Endothelial cell (in vitro differentiated cells): ENCODE measurements at places on chromosomes 4 and X.

DNA sequence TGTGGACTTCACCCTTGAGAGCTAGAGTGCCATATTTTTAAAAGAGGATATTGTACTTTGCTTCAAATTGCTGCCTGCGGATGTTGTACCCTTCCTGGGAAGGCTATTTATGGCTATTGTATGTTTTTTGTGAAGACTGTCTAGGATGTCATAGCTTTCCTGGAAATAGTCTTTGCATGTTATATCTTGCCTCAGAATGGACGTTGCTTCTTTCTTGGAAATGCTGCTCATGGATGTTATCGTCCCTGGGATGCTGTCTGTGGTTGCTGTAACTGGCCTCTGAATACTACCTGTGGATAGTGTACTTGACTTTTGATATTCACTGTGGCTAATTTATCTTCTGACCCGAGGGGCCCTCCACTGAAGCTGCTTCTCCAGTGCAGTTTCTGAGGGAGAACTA, 146.8 kb downstream of the ENOX2 start:
- no peak for DNase-seq

DNA sequence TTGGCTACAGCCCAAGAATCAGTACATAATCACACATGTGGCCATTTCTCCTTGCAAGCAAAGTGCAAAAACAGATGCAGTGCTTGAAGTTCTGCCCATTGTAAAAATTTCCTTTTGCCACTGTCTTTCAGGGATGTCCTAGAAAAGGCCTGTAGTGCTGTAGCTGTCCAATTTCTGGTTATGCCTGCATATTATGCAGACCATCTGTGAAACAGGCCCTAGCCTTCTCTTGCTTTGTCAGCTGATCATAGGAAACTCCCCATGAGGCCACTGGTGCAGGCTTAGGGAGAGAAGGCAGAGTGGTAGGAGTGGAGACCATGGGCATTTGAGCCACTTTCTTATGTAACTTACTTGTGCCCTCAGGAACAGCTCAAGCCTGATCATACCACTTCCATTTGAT, 130.4 kb upstream of the GABRA2 start:
- no peak for DNase-seq

DNA sequence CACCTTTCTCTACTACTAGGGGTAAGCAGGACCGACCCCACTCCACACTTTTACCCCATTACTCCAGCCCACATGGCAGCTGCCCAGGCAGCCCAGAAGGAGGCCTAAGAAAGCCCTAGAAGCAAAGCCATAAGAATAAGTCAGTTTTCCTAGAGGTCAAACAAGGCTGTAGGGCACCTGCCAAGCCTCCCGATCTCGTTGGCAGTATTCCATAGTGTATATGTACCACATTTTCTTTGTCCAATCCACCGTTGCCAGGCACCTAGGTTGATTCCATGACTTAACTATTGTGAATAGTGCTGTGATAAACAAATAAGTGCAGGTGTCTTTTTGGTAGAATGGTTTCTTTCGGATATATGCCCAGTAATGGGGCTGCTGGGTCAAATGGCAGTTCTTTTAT, 54.2 kb downstream of the RHOXF2B start:
- no peak for DNase-seq

- no peak for DNase-seq
These were observed 43.7 kb downstream of the SULT1E1 start for GRCh38 chr4:69816236-69816635.

DNA sequence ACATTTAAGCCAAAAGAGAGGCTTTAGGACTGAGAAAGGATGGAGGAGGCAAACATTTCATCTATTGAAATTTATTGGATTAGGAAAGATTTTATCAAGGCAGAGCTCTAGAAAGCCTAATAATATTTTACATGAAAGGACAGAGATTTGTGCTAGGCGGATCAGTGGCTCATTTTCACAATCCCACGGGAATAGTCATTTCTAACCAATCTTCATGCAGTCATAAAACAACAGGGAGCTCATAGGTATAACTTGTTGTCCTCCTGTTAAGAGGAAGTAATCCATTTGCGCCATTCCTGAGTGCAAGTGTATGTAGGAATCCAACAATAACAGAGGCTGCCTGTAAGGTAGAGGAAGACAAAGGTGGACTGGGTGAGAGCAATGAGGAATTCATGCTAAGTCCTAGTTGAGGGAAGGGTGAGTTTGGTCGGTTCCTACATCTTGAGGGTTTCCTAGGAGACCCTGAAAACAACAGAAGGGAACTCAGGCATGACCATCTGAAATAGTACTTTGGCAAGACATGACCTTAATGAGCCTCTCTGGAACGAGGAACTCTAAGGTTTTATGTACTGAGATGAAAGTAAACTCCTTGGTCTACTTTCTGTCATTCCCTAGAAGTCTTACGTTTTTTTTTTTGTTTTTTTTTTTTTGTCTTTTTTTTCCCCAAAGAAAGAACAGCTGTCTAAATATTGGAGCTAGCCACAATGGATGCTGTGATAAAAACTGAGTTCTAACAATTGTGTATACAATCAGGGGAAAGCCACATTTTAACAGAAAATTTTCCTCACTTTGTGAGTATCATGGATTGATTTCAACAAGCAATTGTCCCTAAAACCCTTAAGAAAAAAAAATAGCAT, 89.7 kb downstream of the GEMIN8 start:
- no peak for DNase-seq

- DNase-seq: no peak
These were observed 136.1 kb downstream of the C4orf33 start for GRCh38 chr4:129231945-129232588.

DNA sequence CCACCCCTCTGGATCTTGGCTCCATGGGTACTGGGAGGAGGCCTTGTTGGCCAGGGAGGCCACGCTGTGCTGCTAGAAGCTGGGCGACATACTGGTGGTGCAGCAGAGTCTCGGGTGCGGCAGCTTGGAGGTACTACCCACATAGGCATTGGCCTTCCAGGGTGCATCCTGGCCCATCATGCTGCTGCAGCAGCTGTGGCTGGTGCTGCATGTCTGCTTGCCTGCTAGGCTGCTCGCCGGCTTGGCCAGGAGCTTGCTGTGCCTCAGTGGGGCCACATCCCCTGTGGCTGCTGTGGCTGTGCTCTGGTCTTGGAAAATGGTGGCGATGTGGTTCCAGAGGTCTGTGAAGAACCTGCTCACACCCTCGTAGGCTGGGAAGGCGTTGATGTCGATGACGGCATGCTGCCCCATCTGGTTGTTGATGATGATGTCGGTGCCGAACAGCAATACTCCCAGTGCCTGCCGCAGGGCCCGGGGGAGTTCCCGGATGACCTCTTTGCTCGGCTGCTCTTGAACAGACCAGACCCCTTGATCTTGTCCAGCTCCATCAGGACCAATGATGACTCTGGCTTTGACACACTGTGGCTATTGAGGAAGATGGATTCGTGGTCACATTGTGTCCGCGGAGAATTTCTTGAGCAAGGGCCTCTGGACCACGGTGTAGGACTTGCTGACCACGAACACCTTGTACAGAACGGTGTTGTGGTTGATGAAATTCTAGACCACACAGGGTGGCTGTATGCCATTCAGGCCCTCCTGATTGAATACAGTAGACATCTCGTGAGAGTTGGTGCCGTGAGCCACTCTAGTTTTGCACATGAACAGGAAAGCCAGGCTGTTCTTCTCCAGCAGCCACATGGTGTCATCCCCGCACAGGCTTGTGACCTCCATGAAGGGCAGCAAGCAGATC, 11.8 kb downstream of the RBM10 start:
- no peak for DNase-seq

- DNase-seq: no peak
These were observed 149.3 kb downstream of the AMMECR1 start for GRCh38 chrX:110168585-110168984.

- DNase-seq: no peak
These were observed 576.5 kb upstream of the CPXCR1 start for GRCh38 chrX:88170553-88170952.

DNA sequence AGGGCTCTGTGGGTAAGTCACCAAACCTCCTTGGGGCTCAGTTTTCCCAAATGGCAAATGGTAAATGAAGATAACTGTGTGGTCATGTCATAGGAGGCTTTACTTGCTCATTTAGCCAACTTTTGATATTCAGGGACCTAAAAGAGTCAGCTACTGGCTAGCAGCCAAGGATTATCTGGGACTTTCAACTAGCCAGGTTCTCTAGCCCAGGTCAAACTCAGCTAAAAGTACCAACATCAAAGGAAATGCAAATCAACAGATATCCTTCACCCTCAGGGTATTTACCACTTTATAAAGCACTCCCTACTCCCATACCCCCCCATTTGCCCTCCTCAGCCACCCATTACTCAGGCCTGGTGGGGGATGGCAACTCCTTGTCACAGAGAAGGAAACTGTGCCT, 7.5 kb downstream of the AMER1 start:
- no peak for DNase-seq

GRCh38 chr4:2948895-2949781, 14.1 kb downstream of the NOP14 start:
- DNase-seq: peak; percentile 45

DNA sequence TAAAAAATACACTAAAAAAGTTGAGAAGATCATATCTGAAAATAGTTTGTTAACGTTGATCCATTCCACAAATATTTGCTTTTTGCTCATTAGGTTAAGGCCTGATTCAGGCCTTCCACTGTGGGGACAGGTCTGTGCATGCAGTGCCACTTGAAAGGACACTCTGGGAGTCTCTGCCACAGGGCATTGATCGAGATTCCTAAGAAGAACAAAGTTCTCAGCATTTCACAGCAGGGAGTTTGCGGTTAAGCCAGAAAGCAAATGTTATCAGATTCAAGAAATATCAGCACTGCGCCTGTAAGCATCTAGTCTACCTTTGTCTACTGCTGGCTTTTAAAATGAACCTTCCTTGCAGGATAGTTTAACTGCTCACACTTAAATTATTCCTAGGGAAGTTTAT, 62.2 kb upstream of the TNIP3 start:
- no peak for DNase-seq

DNA sequence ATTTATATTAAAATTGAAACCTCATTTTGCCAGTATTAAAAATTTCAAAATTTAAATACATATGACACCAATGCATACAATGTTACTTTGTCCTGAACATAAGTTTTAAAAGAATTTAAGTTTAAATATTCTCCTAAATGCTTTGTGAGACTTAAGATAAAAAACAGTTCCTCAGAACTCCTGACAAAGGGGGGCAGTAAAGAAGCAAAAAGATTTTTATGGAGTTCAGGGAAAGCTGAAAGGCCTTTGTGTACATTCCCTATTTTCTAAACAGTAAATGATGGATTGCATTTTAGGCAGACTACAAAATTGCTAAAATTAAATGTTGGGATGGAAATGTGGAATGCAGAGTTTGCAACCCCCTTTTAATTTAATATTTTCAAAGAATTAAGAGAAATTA, 81.7 kb downstream of the SNCA start:
- DNase-seq: no peak

GRCh38 chr4:1500966-1501753, 94.9 kb upstream of the NKX1-1 start:
- no peak for DNase-seq

DNA sequence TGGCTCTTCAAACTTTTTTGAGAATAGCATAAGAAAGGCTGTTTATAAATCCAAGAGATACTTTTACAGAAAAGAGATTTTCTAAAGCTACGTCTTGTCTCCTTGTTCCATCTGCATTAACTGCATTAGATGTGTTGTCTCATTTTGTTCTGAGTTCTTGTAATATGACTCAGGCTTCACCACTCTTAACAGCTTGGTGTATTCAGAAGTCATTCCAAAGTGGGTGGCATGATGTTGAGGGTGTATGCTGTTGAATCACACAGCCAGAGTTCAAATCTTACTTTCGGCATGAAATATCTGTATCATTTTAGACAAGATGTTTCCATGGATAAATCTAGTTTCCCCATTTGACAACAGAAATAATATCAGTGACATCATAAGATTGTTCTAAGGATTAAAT, 30.1 kb downstream of the SYTL5 start:
- DNase-seq: no peak

GRCh38 chr4:17811078-17811603, 362 bp downstream of the NCAPG start:
- no peak for DNase-seq

- no peak for DNase-seq
These were observed 381.2 kb upstream of the PCDH10 start for GRCh38 chr4:132767901-132768300.

GRCh38 chrX:68498044-68498507, 775 bp upstream of the YIPF6 start:
- peak; percentile 3 for DNase-seq

GRCh38 chr4:26931966-26932365, 71.3 kb downstream of the STIM2 start:
- no peak for DNase-seq

GRCh38 chr4:27894951-27895350, 1034.3 kb downstream of the STIM2 start:
- no peak for DNase-seq

GRCh38 chrX:8632924-8633323, 99.0 kb downstream of the ANOS1 start:
- no peak for DNase-seq

DNA sequence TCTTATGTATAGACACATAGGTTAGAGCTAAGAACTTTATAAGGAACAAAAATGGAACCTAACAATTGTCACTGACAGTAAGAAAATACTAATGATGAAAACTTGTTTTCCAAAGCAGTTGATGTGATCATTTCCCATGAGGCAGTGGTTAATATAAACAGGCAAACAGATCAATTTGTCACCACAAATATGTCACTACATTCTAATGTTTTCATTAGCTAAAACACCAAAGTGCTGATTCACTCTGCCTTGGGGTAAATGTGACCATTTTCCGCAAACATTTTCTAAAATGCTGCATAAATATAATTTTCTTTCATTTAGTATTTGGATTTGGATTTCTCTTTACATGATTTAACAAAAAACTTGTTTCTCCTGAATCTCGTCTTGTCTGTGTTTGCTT, 408.9 kb upstream of the CTSO start:
- DNase-seq: no peak

- DNase-seq: no peak
These were observed 197.8 kb downstream of the HS3ST1 start for GRCh38 chr4:11230866-11231265.
